COLO829 (cell line): ENCODE measurements at places on chromosomes 1 and 21.

DNA sequence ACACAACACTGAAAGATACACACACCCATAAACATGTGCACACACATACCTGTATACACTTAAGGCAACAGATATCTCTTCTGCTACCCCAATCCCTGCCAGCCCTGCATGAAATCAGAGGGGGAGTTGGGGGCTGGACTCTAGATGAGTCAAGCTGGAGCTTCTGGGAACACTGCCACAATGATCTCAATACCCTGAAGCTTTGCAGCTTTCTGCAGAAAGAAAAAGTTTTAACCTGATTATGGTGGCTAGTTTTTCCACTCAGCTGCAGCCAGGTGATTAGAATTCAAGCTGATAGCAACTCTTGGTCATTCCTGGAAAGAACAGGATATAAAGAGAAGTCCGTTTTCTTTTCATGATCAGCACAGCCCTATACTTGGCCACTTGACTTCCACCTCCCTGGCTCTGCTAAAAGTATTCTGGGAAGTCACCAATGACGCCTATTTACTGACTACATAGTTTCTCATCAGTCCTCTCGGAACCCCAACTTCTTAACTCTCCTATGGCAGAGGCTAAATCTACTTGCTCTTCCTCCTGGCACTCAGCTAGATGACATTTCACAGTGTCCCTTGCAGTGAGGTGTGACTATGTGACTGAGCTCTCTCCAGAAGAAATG lies 20.7 kb upstream of the DNASE2B start:
- DNase-seq = no peak

DNA sequence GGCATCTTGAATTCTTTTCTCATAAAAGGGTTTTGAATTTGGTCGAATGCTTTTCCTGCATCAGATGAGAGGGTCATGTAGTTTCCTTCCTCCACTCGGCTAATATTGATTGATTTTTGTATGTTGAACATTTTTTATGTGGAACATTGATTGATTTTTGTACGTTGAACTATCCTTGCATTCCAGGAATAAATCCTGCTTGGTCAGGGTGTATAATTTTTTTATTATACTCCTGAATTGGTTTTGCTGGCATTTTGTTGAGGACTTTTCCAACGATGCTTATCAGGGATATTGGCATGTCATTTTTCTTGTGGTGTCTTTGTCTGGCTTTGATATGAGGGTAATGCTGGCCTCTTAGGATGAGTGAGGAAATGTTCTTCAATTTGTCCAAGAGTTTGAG lies 8.5 kb downstream of the TMEM240 start:
- no peak for DNase-seq

GRCh38 chr21:44018813-44019567 lies 6.9 kb downstream of the TRAPPC10 start:
- no peak for DNase-seq

DNA sequence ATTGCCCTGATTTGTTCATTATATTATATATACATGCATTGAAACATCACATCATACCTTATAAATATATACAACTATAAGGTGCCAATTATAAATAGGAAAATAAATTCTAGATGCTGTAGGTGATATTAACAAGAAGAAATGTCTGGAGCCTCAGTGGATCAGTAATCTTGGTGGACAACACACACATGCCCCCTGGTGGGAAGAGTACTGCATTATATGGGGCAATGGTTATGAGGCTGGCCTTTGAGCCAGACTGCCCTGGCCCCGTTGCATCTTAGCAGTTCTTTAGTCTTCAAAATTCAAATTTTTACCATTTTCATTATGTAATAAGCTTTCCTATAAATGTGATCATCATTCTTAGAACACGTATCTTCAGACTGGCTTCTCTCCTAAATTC lies 335.0 kb upstream of the GREM2 start:
- peak; percentile 82 for DNase-seq

DNA sequence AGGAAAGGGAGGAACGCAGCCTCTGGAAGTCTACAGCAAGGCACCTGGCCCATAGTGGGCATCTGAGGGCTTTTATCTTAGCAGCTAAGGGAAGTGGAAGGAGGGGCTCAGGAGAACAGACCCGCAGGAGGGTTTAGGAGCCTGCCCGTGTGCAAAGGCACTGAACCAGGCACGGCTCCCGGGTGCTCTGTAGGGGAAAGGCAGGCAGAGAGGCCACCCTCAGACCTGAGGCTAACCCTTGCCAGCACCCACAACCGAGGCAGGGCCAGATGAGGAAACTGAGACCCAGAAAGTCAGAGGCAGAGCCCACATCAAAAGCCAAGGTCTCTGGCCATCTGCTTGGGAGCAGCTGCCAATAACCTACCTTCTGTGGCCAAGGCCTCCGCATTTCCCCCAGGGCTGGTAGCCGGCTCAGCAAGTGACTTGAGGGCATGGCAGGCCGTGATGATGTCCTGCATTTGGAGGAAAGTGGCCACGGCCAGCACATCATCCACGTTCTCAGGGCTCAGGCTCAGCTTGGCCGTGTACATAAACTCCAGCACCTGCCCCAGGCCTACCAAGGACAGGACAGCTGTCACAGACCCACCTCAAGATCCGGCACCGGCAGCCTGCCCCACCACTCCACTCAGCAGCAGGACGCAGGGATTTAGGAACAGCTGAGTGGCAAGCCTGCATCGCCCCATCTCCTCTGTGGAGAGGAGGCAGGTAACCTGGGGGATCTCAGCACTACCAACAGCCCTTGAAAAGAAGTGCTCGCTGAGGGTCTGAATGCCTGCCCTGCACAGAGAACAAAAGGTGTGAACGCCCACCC lies 29.1 kb downstream of the ZBTB17 start:
- DNase-seq = no peak
